Bronchial epithelial cell (primary cell): ENCODE measurements at places on chromosomes 3 and 15. TPM values are rescaled to one million over a fixed set of nuclear protein-coding genes. Genes with fewer than 3 reads are reported as not detected.
A peak's percentile ranks its signal among the peaks of the same experiment; 100 is the strongest.

Gene ABHD10
- 22.6 and 28.9 TPM in 2 replicates for total RNA-seq

Gene SPATA12
- total RNA-seq: under 0.01 TPM in 1 of 2 replicates, not detected in the other

Gene PLSCR2
- 0.26 TPM in 1 of 2 replicates, not detected in the other for total RNA-seq

DNA sequence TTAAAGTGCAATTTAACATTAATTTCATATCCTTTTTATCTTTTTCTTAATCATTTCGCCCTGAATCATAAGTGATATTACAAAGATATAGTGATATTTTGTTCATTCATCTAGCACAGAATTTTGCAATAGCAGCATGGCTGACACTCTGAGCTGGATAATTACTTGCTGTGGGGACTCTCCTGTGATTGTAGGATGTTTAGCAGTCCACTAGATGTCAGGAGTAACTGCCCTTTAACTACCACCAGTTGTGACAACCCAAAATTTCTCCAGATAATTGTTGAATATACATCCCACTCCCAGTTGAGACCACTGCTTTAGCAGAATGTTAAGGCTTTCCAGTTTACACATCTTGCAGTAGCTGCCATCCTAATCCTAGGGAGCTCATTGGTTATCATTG lies 196.8 kb upstream of the MBNL1 start:
- peak; percentile 55 for DNase-seq

GRCh38 chr3:134267996-134268395 lies 17.3 kb upstream of the RYK start:
- DNase-seq: no peak

DNA sequence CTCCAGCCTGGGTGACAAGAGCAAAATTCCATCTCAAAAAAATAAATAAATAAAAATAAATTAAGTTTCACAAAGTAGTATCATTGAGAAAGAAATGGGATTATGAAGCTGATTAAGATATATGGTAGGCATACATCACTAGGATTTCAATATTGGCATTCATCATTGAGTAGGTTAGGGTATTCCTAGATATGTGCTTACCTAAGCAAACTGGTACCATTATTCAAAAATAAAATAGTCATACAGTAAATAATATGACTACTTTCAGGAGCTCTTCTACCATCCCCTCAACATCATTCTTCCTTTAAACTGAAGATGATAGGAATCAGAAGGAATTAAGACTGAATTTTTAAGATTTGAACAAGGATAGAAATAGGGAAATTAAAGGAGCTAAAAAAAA lies 66.6 kb downstream of the FRMD5 start:
- DNase-seq: no peak

DNA sequence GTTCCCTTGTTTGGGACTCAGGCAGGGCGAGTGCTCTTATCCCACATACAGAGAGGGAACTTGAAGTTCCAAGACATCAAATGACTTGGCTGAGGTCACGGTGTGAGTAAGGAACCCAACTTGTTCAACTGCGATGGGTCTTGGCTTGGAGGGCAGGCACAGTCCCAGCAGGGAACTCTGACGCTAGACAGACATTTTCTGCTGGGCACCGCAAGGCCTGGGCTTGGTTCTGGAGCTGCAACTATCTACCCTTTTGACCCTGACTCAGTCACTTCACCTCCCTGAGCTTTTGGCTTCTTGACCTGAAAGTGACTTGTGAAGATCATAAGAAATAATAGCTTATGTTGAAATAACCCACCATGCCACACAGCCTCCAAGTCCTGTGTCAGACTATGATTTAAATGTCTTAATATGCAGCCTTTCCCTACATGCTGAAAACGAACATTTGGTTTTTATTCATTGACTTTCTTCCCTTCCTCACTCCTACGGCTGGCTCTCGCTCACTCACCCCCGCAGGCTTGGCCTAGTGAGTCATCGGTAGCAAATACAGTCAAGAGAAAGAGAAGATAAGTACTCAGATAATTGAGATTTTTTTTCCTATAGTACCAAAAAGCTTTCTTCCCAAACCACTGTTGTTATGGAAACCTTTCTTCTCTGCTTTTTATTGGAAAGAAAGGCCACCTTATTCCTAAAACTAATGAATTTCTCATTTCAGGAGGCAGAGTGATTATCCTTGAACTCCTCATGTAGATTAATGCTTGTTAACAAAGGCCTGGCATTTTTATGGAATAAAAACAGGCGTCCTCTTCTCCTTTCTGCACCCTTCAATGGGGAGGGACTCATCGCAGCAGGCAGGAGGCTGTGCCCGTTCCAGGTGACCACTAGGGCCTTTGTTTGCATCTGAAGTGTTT lies 178.4 kb downstream of the ATP10A start:
- DNase-seq: peak; percentile 2

- DNase-seq: no peak
Observed at GRCh38 chr3:129773691-129774663, 119.5 kb downstream of the TMCC1 start.

GRCh38 chr15:68301301-68301700 lies 23.8 kb downstream of the FEM1B start:
- no peak for DNase-seq

DNA sequence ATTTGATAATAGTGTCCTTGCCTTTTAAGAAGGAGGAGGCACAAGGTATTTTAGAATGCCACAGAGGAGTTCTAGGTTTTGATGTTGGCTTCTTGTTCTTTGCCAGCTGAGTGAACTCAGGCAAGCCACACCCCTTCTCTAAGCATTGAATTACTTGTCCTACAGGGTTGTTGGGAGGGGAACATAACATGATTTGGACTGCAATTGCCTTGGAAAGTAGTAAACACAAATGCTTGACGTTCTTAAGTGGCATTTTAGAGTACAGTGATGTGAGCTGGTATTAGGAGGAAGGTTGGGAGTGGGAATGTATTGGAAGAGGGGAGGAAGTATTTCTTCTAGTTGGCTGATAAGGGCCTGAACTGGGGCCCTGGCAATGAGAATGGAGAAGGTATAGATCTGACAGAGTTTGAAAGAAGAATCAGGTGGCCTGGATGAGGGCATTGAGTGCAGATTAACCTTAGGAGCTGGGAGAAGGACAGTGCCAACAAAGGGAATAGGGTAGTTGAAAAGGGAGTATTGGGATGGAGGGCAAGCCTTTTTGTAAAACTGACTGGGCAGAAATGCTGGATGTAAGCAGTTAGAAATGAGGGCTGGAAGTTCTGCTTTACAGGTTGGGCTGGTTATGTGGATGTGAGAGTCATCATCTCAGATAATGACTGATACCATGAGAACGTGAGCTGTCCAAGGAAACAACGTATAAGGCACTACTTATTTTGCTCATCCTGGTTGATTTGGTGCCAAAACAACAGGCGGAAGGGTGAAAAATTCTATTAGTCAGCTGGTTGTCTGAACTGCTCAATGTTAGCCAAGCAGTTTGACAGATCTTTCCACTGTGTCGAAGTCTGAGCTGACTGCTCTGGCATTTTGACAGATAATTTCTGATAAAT lies 16.7 kb downstream of the KAT2B start:
- peak; percentile 99 for DNase-seq
